Upper lobe of left lung (tissue), 6 donors: ENCODE measurements at places on chromosomes 4 and X.

- no peak for DNase-seq
These were observed 754 bp downstream of the NYX start for GRCh38 chrX:41447897-41448296.

DNA sequence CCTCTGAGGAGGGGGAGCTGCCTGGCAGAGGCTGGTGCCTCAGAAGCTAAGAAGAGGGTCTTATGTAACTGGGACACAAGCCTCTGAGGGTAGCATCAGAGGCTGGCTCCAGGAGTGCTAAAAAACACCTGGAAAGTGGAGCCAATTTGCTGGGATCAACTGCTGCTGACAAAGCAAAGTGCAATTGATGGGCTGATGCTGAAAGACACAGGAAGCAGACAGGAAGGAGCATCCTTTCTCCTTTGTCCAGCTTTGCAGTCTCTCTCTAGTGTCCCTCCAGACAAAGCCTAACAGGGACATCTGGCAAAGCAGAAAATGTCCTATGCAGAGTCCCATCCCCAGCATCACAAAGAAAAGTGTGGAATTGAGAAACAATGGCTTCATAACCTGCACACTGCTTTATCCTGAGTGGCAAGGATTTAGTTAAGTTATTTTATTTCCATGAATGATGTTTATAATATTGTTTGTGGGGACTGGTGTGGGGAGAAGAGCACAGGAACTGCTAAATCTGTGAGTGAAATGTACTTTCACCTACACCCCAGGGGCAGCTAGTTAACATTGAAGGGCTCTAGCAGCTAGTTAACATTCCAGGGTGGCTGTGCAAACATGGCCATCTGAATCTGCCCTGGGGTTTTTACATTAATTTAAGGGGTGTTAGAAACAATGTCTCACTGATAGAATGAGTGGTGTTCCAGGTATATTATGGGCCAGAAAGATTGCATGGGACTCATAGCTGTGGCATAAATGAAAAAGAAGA, 25.6 kb upstream of the MBTPS2 start:
- no peak for DNase-seq

DNA sequence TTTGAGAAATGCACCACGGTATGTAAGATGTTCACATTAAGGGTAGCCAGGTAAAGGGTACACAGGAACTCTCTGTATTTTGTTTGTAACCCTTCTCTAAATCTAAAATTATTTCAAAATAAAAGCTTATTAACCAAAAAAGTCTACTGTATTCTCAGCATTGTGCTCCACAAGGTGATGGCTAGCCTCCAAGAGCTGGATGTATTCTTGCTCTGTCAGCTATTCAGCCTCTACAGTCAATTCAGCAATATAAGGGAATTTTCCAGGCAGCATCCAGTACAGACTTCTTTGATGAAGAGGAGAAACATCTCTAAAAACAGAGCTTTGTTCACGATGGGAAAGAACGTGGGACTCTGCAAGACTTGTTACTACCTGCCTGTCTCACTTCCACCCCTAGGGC, 63.5 kb upstream of the MAOA start:
- DNase-seq = no peak

DNA sequence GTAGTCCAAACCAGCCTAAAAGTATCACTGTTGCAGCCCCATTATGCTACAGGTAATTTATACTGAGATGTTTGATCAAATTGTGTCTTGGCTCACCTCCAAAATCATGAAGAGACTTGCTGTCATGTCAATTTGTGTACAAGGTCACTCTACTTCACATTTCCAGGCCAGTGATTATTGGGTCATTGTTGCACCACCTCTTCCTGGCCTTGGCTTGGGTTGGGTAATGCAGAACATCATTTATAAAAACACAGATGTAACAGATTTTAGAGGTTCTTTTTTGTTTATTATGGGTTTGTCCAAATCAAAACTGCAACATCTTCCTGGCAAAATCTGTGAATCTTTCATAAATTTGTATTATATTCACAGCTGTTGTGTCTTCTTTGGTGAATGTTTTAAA, 459.5 kb downstream of the ANKRD50 start:
- no peak for DNase-seq

- no peak for DNase-seq
These were observed 210.6 kb downstream of the CLCN4 start for GRCh38 chrX:10367406-10367805.

DNA sequence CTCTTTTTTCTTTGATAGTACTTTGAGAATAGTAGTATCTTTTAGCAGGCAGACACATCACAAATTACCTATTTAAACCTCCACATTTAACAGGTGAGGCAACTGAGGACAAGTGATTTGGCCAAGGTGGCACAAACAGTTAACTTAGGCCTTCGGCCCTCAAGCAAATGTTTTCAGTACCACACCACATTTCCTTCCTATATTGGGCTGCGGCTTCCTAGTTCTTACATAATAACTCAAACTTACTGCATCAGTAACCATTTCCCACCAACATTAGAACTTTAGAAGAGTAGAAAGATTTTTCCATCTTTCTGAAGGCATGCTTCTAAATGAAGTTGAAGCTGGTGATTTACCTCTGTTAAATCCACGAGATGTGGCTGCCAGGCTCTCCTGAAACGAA, 63.2 kb upstream of the SLC4A4 start:
- no peak for DNase-seq
